ENCODE measurements at places on chromosomes 13 and 19.
A peak's percentile ranks its signal among the peaks of the same experiment; 100 is the strongest.

DNA sequence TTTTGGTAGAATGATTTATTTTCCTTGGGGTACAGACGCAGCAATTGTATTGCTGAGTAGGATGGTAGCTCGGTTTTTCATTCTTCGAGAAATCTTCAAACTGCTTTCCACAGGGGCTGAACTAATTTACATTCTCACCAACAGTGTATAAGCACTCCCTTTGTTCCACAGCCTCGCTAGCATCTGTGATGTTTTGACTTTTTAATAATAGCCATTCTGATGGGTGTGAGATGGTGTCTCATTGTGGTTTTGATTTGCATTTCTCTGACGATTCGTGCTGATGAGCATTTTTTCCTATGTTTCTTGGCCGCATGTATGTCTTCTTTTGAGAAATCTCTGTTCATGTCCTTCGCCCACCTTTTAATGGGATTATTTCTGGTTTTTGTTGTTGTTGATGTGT lies 54.8 kb upstream of the UQCRFS1 start:
- no peak for DNase-seq

DNA sequence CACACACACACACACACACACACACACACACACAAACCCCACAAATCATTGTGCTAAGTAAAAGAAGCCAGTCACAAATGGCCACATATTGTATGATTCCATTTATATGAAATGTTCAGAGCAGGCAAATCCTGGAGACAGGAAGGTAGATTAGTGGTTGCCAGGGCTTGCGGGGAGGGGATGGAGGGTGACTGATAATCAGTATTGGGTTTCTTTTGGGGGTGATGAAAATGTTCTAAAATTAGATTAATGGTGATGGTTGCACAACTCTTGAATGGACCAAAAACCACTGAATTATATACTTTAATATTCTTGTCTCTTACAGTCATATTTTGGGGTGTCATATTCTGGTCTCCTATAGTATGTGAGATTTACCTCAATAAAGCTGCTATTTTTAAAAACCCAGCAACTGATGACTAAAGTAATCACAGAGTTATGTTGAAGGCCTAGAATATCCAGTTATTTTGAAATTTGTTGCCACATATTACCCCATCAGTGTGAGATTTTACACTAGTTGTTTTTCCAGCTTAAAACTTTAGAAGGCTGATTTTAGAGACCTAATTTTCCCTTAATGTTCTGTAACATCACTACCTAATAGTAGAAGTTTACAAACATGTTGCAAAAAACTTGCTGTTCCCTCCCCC lies 20.3 kb downstream of the FLT1 start:
- DNase-seq: no peak

DNA sequence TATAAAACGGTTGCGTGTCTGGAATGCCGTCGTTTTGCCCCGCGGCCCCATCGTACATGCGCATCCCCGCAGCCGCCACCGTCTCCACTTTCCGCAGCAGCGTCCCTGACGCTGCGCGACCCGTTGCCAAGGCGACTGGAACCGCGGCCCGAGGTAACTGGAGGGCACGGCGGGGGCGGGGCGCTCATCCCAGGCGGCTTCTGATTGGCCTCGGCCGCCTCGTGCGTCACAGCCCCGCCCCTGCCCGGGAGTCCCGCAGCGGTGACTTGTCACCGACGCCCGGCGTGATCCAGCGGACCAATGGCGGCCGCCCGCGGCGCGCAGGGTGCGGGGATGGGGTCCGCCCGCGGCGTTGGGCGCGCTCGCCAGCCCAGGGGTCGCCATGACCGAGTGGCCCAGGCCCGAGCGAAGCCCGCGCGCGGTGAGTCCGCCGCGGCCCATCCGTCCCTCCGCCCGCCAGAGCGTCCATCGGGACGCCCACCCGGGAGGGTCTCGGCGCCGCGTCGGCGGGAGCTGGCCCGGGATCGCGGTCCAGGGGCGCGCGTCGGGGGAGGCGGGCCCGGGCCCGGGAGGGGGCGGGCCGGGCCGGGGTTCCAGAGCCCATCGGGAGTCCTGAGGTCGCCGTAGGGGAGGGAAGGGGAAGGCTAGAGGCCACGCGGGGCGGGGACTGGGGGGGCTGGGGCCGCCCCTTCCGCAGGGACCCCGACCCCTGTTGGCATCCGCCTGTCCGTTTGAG lies at the start of gene ZSCAN1:
Gene ZSCAN1 (plus strand): TSS at position 285 of the 736 bp plus-strand sequence. CDS start 3,812 bp downstream, outside the sequence.
- peak; percentile 40 for DNase-seq

GRCh38 chr13:99655351-99656091 lies 154.2 kb downstream of the TM9SF2 start:
- DNase-seq: no peak

DNA sequence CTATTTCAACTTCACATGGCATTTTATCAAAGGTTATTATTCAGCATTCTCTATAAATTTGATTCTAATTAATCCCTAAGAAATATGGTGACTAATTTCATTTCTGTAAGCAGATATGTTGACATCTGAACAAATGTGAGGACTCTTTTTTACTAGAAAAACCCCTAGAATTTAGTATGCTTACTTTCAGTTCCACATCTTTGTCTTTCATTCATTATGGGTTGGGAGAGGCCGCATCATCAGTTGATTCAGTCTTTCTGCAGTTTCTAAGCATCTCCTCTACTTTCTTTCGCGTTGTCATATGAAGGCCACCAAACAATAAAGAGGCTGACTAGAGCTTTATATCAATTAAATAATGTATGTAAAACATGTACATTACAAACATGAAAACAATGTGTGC lies 55.4 kb upstream of the MTIF3 start:
- no peak for DNase-seq

DNA sequence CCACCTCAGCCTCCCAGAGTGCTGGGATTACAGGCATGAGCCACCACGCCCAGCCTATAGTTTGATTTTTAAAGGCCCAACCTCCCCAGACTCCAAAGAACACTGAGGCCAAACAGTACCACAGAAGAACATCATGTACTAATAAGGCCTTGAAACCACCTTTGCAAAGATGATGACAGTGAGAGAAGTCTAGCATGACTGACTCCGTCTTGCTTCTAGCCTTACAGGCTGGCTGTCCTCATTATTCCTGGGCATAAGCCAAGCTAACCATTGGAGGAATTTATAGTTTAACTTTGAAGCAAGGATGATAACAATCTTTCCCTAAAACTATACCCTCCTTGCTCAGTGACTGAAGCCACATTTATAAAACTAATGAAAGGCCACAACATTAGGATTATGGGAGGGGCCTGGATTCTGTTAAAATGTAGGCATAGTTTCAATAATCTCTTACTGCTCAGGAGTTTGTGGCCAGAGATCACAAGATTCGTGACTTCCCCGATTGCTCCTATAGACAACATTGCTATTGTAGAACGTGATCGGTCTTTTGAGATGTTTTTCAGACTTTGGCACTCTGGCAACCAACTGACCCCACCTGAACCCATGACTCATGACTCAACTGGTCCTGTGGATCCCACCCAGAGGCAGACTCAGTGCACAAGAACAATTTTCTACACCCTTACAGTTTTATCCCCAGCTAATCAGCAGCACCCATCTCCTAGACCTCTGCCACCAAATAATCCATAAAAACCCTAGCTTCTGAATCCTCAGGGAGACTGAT lies 17.6 kb downstream of the GPR42 start:
- DNase-seq: peak; percentile 81

DNA sequence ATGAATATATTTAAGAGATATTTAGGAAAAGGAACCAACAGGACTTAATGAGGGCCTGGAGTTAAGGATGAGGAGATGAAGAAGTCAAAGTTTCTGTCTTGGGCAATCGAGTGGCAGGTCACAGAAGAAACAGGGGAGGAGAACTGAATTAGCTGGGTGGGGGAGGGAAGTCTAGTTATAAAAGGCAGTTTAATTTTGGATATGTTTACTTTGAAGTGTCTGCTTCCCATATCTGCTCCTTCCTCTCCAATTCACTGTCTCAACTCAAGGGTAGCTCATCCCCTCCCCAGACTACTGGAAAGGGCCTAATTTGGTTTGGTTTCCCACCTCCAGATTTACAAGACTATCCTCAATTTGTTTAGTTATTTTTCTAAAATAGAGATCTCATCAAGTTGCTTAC lies 195.9 kb downstream of the VWA8 start:
- DNase-seq: no peak

GRCh38 chr13:20399515-20399914 lies 126.1 kb downstream of the CRYL1 start:
- no peak for DNase-seq

DNA sequence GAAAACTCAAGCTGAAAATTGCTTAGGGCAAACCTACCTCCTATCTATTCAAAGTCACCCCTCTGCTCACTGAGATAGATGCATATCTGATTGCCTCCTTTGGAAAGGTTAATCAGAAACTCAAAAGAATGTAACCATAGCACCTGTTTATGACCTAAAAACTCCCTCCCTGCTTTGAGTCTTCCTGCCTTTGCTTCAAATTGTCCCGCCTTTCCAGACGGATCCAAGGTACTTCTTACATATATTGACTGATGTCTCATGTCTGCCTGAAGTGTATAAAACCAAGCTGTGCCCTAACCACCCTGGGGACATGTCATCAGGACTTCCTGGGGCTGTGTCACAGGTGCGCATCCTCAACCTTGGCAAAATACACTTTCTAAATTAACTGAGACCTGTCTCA lies 118.6 kb downstream of the TBC1D4 start:
- no peak for DNase-seq

- no peak for DNase-seq
Observed at GRCh38 chr13:59094181-59094580, 1069.5 kb downstream of the DIAPH3 start.

- peak; percentile 77 for DNase-seq
Observed at GRCh38 chr19:49017666-49018351, 918 bp upstream of the LHB start.

- DNase-seq: no peak
Observed at GRCh38 chr13:97117388-97117910, 104.7 kb upstream of the MBNL2 start.

DNA sequence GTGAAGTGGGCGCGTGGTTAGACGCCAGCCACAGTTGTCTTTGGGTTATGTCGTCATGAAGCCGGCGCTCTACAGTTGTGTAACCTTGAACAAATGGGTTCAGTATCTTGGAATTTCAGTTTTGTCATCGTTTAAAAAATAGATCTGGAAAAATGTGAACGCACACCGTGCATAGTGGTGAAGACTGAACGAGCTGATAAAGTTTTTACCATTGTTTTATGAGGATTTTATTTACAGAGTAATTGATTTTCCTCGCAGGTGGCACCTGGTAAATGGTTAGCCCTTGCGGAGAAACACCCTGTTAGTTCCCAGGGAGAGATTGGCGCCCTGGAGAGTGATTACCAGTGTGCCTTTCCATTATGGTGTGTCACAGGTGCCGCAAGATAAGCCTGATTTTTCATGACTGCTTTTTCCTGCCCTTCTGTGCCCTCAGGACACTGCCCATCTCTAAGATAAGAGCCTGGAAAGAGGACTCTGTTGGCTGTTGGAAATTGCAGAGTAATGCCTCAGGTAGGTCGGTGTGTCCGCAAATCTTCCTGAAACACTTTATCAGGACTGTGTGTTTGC lies 577 bp downstream of the ZNF181 start:
- peak; percentile 91 for DNase-seq

GRCh38 chr13:37618554-37618953 lies 20.0 kb upstream of the POSTN start:
- DNase-seq: no peak

DNA sequence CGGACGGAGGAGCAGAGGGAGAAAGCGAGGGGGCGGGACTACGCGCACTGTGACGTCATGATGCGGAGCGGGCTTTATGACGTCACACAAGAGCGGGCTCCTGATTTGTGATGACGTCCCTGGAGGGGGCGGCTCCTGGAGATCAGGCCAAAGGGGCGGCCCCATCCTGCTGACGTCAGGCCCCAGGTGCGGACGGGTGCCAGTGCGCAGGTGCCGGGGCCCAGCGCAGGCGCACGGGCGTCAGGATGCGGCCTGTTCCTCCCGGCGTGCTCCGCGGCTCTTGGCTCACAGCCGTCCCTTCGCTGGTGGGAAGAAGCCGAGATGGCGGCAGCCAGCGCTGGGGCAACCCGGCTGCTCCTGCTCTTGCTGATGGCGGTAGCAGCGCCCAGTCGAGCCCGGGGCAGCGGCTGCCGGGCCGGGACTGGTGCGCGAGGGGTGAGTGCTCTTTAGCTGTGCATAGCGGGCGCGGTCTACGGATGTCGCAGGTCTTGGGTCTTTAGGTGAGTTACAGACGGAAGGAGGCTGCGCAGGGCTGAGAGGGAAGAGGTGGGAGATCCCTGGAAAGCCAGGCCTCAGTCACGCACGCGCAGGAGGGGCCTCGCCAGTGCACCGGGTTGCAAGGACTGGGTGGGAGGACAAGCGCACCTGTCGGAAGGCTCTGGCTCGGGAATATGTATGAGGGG lies at the start of the genes EMC10 and GARIN5A:
Gene EMC10 (plus strand): TSS at position 284 of the 683 bp plus-strand sequence. CDS start 38 bp downstream, at position 322.
Gene GARIN5A (minus strand): TSS at position 625 of the 683 bp plus-strand sequence. CDS start 460 bp downstream, at position 165.
- peak; percentile 94 for DNase-seq

DNA sequence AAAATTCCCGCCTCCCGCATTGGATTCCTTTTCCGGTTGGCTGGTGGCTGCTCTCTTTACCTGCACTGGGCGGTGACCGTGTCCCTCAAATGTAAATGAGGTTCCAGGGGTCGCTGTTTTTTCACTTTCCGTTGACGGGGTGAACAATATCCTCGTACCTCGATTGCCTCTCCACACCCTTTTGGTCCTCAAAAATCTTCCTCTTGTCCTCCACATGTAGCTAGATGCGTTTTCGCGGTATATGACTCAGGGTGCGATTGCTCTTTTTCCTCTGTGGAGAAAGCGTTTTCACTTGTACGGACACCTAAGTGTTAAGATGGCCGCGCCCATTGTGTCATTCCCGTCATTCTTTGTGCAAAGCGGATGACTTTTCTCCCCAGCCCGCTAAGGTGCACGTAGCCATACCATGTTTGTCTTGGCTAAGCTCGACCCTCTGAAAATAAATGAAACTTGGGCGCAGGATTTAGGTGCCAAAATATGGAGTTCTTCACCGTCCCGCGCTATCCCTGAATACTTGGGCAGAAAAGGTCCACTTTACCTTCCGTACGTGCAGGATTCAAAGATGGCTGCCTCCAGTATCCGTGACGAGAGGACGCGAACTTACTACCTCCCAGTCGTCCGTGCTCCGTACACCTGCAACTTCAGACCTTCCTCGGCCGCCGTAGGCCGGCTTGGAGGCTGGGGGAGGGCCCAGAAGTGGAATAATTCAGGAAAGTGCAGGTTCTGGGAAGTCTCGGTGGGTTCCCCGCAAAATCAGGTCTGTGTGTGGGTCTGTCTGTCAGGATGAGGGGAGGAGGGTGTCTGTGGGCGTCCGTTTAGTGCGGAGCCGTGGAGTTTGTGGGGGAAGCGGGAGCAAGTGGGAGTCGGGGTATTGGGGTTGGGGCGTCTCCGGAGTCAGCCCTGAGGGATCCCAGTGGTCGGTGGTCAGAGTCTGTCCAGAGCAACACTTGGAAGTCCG lies at the start of gene ZNF613:
Gene ZNF613 (plus strand): TSS at position 689 of the 958 bp plus-strand sequence. CDS start 8,749 bp downstream, outside the sequence.
- peak; percentile 97 for DNase-seq
